ENCODE measurements at places on chromosomes 2 and 18. TPM values are rescaled to one million over a fixed set of nuclear protein-coding genes. Genes with fewer than 3 reads are reported as not detected.

ARL6IP6 gene
- total RNA-seq: 23.2 TPM

DUSP19 gene
- 3.3 TPM for total RNA-seq

IL36B gene
- total RNA-seq: not detected

TLX2 gene
- total RNA-seq: not detected

SMYD5 gene
- 15.5 TPM for total RNA-seq

LHCGR gene
- total RNA-seq: not detected

SMIM21 gene
- not detected for total RNA-seq

DNA sequence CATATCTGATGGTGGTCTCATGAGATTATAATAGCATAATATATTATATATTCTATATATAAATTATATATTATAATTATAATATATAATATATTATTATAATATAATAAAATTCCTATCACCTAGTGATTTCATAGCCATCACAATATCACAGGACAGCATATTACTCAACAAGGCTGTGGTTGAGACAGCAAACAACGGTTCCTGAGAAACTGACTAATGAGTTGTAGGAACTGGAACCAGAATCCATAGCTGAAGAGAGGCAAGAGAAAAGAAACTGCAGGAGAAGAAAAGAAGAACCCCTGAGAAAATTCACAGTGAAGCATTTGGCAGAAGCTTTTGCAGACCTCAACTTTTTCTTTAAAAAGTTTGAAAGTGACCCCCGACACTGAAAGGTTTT, 84.0 kb downstream of the BCL2L11 start:
- H3K4me3 ChIP-seq: no peak overlapping the region
- no peak for DNase-seq
- peaks cover 8% of the 10 kb centered on the region for H3K4me1 ChIP-seq
- H3K27me3 ChIP-seq: no peaks in the 10 kb centered on the region
- no peak overlapping the region for H3K27ac ChIP-seq
- H3K36me3 ChIP-seq: no peaks in the 10 kb centered on the region

DNA sequence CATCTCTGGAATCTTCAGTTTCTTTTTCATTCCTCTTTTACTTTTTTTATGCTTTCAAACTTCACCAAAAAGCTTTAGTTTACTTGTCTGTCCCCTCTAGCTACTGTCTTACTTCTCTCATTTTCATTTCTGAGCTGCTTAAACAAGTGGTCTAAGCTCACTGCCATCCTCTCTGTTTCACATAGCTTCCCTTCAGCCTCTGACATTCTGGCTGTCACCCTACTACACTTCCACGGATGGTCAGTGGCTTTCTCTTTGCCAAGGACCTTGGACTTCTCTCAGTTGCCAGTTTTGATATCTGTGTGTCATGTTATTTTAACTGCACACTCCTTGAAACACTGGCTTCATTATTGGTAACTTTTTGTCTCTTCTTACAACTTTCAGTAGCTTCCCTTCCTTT, 176.1 kb downstream of the IKZF2 start:
- no peak overlapping the region for H3K4me3 ChIP-seq
- peak overlapping the region; percentile 56 for H3K27ac ChIP-seq
- no peaks in the 10 kb centered on the region for H3K36me3 ChIP-seq
- DNase-seq: no peak
- no peaks in the 10 kb centered on the region for H3K27me3 ChIP-seq

DNA sequence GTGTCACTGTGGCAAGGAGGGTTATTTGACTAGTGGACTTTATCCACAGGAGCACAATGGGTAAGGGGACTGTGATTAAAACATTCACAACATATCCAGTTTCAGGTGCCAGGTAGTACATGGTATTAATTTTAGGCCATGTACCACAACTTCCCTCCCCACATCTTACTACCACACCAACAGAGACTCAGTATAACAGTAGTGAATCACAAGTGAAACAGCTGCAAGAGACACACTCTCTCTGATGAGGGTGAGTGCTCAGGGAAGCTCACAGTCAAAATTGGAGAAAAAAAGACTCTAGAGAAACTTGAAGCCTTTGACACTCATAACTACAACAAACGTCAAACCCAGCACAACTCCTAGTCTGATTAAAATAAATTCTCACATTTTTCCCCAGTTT, 367.6 kb upstream of the GYPC start:
- H3K27ac ChIP-seq: no peak overlapping the region
- H3K4me3 ChIP-seq: no peak overlapping the region

DNA sequence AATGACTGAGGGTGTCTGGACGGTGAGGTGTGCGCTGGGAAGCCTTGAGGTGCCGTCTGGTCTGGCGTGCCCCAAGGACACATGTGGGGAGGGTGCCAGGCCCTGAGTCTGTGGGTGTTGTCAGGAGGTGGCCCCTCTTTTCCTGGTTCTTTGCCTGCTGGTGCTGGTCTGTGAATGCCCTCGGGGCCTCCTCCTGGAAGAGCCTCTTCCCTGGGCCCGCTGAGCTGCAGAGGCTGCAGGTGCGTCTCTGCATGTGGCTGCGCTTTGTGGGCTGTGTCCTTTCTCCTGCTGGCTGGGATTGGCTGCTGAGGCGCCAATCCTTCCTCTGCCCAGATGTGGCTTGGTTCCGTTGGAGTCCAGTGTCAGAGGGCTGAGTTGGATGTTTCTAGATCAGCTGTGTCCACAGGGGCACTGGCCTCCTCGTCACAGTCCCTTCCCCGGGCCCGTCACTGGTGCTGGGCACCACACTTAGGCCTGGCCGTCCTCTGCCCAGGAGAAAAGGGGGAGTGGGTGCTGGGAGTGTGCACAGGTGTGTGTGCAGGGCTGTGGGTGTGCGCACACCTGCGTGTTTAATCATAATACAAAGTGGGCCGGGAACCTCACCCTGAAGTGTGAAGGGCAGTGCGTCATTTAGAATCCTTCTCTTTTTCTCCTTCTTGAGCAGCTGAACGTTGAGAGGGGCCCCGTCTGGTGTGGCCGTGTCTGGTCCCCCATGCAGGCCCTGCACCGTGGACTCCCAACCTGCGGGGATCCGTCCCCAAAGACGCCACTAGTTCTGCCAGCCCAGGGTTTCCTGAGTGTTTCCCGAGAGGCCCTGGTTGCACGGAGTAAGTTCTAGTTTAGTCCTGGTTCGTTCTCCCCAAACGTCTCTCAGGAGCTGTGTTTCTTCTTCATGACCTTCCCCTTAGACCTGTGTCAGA, 35.5 kb downstream of the RTP5 start:
- no peaks in the 10 kb centered on the region for H3K36me3 ChIP-seq
- no peak overlapping the region for H3K27ac ChIP-seq
- H3K4me3 ChIP-seq: no peak overlapping the region
- no peak for DNase-seq
- H3K27me3 ChIP-seq: no peaks in the 10 kb centered on the region

DNA sequence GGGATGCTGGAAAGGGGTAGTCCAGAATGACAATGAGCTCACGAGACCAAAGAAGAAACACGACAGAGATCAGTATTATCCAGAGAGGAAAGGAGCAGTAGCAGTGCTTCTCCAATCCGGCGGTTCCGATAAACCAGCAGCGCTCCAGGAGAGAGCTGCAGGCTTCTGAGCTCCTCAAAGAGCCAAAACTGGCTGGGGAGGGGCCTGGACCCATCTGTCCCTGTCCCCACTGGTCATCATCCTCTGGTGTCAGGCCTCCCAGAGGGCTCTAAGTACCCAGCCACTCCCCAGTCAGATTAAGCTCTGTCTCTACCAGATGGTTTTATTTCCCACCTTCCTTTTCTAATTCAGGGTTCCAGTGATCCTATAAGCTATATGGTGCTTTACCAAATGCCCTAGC, 23.2 kb downstream of the DNAJC27 start:
- H3K36me3 ChIP-seq: no peaks in the 10 kb centered on the region
- no peak overlapping the region for H3K4me3 ChIP-seq
- DNase-seq: no peak
- H3K27me3 ChIP-seq: no peaks in the 10 kb centered on the region

GRCh38 chr2:191869781-191870180, 22.9 kb upstream of the CAVIN2 start:
- H3K27me3 ChIP-seq: no peaks in the 10 kb centered on the region
- H3K4me1 ChIP-seq: peaks cover 14% of the 10 kb centered on the region
- no peaks in the 10 kb centered on the region for H3K36me3 ChIP-seq
- no peak for DNase-seq

DNA sequence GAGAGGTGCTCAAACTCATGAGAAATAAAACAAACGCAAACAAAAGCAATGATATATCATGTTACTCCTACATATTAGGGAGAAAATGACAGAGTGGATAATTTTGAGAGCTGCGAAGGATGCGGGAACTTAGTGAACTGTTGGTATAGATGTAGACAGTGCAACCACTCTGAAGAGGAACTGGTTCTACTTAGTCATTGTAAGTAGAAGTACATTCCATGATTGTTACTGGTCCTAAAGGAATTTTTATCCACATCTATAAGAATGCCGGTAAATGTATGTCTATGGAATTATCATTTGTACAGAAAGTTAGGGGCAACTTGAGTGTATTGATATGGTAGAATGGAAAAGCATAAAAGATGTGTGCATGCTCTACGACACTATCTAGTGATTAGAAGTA, 1238.4 kb downstream of the LRP1B start:
- DNase-seq: no peak
- H3K27me3 ChIP-seq: no peaks in the 10 kb centered on the region
- no peak overlapping the region for H3K4me3 ChIP-seq
- H3K4me1 ChIP-seq: no peaks in the 10 kb centered on the region

GRCh38 chr2:24515831-24516230, 24.8 kb downstream of the NCOA1 start:
- H3K36me3 ChIP-seq: no peaks in the 10 kb centered on the region
- no peak for DNase-seq
- no peaks in the 10 kb centered on the region for H3K27me3 ChIP-seq
- no peak overlapping the region for H3K27ac ChIP-seq
- H3K4me1 ChIP-seq: peaks cover 18% of the 10 kb centered on the region

DNA sequence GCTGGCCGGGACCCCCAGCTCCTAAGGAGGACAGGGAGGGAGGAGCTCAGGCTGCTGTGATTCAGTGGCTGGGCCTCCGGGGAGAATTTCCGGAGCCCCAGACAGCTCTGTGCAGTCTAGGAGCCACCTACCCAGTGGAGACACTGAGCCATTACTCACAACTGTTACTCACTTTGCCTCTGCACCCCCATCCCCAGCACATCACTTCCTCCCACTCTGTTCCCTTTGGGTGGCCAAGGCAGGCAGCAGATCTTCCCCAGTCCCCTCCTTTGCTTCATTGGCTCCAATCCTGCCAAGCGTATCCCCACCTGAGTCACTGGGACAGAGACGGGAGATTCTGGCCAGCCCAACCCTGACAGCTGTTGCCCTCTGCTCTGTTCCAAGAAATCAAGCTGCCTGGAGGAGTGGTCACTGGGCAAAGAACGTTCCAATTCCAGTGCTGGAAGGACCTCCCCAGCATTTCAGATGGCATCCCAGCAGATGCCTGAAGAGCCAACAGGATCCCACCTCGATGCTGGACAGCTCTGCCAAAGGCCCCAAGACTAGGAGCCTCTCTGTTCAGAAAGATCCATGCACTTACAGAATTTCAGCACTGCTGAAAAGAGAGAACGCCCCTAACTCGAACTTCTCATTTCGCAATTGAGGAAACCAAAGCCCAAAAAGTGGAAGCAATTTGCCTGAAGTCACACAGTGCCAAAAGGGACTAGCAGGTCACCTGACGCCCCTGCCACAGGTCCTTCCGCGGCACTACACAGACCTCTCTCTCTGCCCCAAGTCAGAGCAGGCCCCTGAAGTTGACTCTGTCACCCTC, 68.3 kb downstream of the TNS1 start:
- DNase-seq: no peak
- peaks cover 59% of the 10 kb centered on the region for H3K4me1 ChIP-seq
- H3K27me3 ChIP-seq: no peaks in the 10 kb centered on the region
- H3K36me3 ChIP-seq: no peaks in the 10 kb centered on the region
- peak overlapping the region; percentile 59 for H3K27ac ChIP-seq

DNA sequence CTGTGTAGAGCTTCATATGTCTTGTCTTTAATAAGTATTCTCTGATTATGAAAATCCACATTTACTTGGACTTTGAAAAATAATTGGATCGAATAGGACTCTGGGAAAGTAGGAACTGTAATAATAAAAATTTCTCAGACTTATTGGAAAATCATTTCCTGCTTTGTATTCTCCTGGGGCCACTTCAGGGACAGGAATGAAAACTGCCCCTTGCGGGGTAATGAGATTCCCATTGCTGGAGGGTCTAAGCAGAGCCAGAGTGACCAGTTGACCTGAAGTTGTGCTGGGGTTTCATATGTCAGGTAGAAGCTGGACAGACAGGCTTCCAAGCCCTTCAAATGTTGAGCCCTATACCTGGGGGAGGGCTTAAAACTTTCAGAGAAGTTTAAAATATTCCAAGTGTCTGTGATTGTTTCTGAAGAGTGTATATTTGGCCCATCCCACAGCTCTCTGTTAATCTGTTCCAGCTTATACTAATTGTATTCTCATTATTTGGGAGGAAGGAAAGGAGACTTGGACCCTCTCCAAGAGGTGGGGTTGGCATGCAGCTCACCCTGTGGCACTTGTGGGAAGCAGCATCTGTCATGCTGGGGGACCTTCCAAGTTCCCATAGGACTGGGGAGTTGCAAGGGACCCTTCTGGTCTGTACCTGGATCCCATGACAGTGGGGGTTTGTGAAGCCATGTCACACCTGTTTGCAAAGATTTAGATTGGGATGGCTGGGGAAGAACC, 268.7 kb upstream of the ATP5MC3 start:
- no peaks in the 10 kb centered on the region for H3K27me3 ChIP-seq
- H3K36me3 ChIP-seq: no peaks in the 10 kb centered on the region
- H3K4me1 ChIP-seq: no peaks in the 10 kb centered on the region
- no peak for DNase-seq

GRCh38 chr18:79862562-79862961, 64.8 kb downstream of the KCNG2 start:
- H3K27ac ChIP-seq: no peak overlapping the region
- H3K4me3 ChIP-seq: no peak overlapping the region
- no peaks in the 10 kb centered on the region for H3K4me1 ChIP-seq
- no peaks in the 10 kb centered on the region for H3K36me3 ChIP-seq
- DNase-seq: no peak

DNA sequence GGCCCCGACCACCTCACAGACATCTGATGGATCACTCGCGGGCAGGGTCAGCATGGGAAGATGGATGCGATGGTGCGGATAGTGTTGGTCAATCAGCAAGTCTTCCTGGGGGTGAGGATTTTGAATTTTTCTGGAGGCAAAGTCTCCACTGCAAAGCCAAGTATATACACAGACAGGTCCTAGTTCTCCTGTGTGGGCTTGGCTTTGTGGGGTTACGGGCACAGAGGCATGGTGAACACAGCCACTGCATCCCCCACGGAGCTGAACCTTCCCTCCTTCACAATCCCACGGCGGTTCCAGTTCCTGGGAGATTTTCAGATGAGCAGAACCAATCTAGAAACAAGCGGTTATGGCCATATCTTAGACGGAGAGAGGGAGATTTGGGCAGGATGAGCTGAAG, 35.8 kb downstream of the CNGA3 start:
- H3K4me1 ChIP-seq: no peaks in the 10 kb centered on the region
- no peaks in the 10 kb centered on the region for H3K36me3 ChIP-seq
- H3K27ac ChIP-seq: no peak overlapping the region

DNA sequence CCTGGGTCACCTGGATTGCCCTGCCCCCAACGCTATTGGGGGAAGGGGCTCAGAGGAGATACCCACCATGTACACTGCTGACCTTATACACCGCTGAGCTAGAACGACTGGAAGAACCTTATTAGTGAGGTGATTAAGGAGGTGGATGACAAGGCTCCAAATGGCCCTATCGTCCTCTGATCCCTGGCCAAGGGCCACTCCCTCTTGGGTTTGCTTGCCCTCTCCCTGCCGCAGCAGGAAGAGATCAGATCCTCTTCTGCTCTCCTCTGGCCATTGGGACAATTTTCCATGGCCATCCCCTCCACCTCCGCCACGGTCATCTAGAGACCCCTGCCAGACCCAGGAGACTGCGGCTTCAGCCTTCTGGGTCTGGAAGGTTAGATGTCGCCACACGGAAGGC, 1.2 kb downstream of the ZNF514 start:
- peak overlapping the region; percentile 55 for H3K4me3 ChIP-seq
- peak overlapping the region; percentile 74 for H3K27ac ChIP-seq
- no peak for DNase-seq
